ENCODE measurements at places on chromosomes 13 and 19. TPM values are rescaled to one million over a fixed set of nuclear protein-coding genes. Genes with fewer than 3 reads are reported as not detected.

- H3K4me3 ChIP-seq, result no peak overlapping the region
- no peaks in the 10 kb centered on the region for H3K36me3 ChIP-seq
- no peaks in the 10 kb centered on the region for H3K27me3 ChIP-seq
- H3K4me1 ChIP-seq, result no peaks in the 10 kb centered on the region
- no peak overlapping the region for H3K27ac ChIP-seq
- no peak for DNase-seq
Observed at GRCh38 chr13:25281193-25281934, 5.9 kb downstream of the MTMR6 start.

- no peak overlapping the region for H3K27ac ChIP-seq
- H3K4me1 ChIP-seq, result no peaks in the 10 kb centered on the region
- no peaks in the 10 kb centered on the region for H3K27me3 ChIP-seq
- H3K36me3 ChIP-seq, result no peaks in the 10 kb centered on the region
- no peak for DNase-seq
Observed at GRCh38 chr13:41306271-41307145, 4.6 kb upstream of the NAA16 start.

- no peak for DNase-seq
- no peak overlapping the region for H3K27ac ChIP-seq
- H3K4me1 ChIP-seq, result no peaks in the 10 kb centered on the region
- H3K4me3 ChIP-seq, result no peak overlapping the region
- no peaks in the 10 kb centered on the region for H3K27me3 ChIP-seq
- no peaks in the 10 kb centered on the region for H3K36me3 ChIP-seq
Observed at GRCh38 chr19:51712461-51713081, 11.2 kb downstream of the HAS1 start.

DNA sequence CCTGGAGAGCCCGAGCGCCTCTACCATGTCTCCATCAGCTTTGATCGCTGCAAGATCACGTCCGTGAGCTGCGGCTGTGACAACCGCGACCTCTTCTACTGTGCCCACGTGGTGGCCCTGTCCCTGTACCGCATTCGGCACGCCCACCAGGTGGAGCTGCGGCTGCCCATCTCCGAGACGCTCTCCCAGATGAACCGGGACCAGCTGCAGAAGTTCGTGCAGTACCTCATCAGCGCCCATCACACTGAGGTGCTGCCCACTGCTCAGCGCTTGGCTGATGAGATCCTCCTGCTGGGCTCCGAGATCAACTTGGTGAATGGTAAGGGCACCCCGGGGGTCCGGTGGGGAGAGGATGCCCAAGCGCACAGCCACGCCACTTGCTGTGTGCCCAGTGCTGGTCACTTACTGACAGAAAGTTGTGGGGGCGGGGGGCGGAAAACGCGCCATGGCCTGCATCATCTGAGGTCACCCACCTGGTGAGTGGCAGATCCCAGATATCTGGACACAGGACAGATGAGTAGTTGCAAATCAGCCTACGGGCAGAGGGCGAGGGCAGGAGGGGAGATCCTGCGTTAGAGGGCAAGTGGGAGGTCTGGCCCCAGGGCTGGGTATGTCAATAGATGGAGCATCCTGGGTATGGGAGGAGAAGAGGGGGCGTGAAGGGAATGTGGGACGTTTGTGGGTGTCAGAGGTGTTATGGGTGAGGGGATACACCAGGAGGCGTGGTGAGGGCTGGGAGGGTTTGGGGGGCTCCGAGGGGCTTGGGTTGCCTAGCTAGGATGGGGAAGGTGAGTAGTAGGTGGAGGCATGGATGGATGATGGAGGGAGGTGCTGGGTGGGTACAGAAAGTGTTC, 9.8 kb downstream of the ZSWIM4 start:
- DNase-seq, result no peak
- no peaks in the 10 kb centered on the region for H3K27me3 ChIP-seq
- H3K4me1 ChIP-seq, result no peaks in the 10 kb centered on the region
- H3K27ac ChIP-seq, result no peak overlapping the region

- no peaks in the 10 kb centered on the region for H3K4me1 ChIP-seq
- no peak overlapping the region for H3K4me3 ChIP-seq
- H3K27me3 ChIP-seq, result no peaks in the 10 kb centered on the region
Observed at GRCh38 chr13:98325724-98326123, 148.7 kb upstream of the RNF113B start.

DNA sequence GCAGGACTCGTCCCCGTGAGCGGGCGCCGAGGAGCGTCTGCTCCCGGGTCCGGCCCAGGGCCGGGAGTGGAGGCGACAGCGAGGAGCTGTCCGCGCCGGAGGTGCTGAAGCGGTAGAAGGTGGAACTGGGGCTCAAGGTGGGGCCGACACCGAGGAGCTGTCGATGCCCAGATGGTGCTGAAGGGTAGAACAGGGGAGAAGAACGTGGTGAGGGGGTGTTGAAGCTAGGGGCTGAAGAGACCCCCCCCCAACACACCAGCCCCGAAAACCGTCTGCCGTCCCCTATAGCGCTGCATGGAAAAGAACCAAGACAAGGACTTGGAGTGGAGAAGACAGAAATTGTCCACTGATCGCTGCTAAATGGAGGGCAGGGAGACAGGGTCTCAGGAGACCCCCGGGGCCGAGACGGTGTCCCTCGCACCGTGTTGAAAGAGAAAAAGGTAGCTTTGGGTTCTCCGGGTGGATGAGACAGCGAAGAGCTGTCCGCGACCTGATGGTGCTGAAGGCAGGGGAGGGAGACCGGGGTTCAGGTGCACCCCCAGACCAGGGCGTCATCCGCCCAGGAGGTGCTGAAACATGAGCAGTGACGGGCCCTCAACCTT, 7.1 kb upstream of the PDE4C start:
- no peak overlapping the region for H3K4me3 ChIP-seq
- peaks cover 2% of the 10 kb centered on the region for H3K27me3 ChIP-seq
- H3K36me3 ChIP-seq, result no peaks in the 10 kb centered on the region
- DNase-seq, result no peak
- no peak overlapping the region for H3K27ac ChIP-seq

DNA sequence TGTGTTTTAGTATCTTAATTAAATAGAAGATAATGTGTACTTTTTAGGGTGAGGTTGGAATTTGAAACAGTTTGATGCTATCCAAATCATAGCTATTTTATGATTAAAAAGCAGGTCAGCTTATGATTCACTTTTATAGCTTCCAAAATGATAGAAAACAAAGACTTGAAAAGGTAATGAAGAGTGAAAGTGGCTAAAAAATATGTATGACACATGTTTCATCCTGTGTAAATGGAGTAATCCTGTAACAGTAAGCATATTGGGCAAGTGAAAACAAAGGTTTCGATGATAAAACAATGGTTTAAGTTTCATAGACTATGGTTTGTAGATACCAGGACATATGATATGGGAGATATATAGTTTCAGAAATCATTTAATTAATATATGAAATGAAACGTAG, 456.2 kb downstream of the PCDH20 start:
- H3K27ac ChIP-seq, result no peak overlapping the region
- H3K4me1 ChIP-seq, result no peaks in the 10 kb centered on the region
- DNase-seq, result no peak
- H3K27me3 ChIP-seq, result no peaks in the 10 kb centered on the region
- no peak overlapping the region for H3K4me3 ChIP-seq
- no peaks in the 10 kb centered on the region for H3K36me3 ChIP-seq

Gene ANGPTL8
- total RNA-seq, result 13.2 TPM

DNA sequence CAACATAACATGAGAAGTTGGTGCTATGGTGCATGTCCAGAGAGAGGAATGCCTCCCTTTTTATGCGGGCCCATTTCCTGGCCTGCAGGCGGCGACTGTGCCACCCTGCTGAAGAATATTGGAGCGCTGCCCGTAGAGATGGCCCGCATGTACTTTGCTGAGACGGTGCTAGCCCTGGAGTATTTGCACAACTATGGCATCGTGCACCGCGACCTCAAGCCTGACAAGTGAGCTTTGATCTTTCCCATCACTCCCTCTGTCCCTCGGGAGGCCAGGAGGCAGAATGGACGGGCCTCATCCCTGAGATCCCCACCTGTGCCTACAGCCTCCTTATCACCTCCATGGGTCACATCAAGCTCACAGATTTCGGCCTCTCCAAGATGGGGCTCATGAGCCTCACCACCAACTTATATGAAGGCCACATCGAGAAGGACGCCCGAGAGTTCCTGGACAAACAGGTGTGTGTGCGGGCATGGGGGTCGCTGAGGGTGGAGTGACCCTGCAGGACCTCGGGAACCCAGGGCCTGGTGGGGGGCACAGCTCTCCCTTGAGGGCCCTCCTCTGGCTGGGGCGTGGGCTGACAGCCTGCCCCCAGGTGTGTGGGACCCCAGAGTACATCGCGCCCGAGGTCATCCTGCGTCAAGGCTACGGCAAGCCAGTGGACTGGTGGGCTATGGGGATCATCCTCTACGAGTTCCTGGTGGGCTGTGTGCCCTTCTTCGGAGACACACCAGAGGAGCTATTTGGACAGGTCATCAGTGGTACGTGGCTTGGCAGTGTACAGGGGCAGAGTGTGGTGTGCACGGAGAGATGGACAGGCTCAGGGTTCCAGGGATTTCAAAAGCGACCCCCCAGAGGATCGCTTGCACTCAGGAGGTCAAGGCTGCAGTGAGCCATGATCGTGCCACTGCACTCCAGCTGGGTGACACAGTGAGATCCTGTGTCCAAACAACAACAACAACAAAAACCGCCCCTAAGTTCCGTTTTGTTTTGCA, 16.2 kb downstream of the DNASE2 start:
- no peaks in the 10 kb centered on the region for H3K4me1 ChIP-seq
- H3K27me3 ChIP-seq, result peaks cover 26% of the 10 kb centered on the region
- DNase-seq, result no peak
- no peak overlapping the region for H3K27ac ChIP-seq

Gene LILRA1
- total RNA-seq, result 3.5 TPM

DNA sequence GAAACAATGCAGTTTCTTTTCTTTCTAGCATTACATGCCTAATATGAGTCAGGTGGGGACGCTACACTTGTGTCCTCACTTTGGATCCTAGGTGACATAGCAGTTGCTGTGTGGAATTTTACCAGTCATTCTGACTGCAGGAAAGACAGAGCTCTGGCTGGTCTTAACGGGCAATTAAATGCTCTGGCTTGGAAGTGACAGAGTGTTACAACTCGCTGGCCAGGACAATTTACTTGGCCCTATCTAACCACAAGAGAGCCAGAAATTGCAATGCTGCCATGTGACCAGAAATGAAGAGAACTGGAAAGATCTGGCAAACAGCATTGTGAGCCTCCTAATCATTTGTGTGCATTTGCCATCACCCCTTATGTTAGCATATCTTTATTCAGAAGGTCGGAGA, 351.1 kb downstream of the DCT start:
- peak; percentile 13 for DNase-seq
- H3K27ac ChIP-seq, result no peak overlapping the region
- no peaks in the 10 kb centered on the region for H3K27me3 ChIP-seq
- peaks cover 6% of the 10 kb centered on the region for H3K4me1 ChIP-seq
- H3K36me3 ChIP-seq, result no peaks in the 10 kb centered on the region

- no peak overlapping the region for H3K4me3 ChIP-seq
- H3K36me3 ChIP-seq, result no peaks in the 10 kb centered on the region
- no peak overlapping the region for H3K27ac ChIP-seq
- H3K4me1 ChIP-seq, result no peaks in the 10 kb centered on the region
- no peaks in the 10 kb centered on the region for H3K27me3 ChIP-seq
- DNase-seq, result no peak
Observed at GRCh38 chr13:36096461-36097416, 34.4 kb downstream of the DCLK1 start.

Gene ZNF473
- 8.2 TPM for total RNA-seq

Gene ATCAY
- total RNA-seq, result not detected

GRCh38 chr13:93577105-93577504, 350.5 kb downstream of the GPC6 start:
- H3K36me3 ChIP-seq, result no peaks in the 10 kb centered on the region
- H3K27ac ChIP-seq, result no peak overlapping the region
- no peak for DNase-seq
- no peak overlapping the region for H3K4me3 ChIP-seq
- H3K27me3 ChIP-seq, result no peaks in the 10 kb centered on the region

DNA sequence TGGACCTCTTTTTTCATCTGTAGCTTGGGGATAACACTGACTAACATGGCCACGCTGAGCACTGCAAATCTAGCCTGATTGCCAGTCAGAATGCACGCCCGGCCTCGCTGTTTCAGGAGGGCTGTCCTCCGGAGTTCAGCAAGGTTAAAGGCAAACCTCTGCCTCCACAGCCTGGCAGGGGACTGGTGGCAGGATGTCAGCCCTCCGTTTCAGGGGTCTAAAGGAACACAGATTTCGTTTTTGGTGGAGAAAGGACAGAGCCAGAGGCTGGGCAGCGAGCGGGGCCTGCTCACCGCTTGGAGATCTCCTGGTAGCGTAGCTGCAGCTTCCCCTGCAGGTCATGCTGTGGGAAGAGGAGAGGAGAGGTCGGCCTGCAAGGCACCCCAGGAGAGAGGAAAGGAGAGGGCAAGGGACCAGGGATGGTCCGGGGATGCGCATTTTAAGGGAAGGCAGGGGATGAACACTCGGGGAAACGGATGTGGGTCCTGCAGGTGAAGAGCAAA, 560 bp downstream of the NDUFA7 start:
- H3K36me3 ChIP-seq, result no peaks in the 10 kb centered on the region
- no peak for DNase-seq
- peaks cover 25% of the 10 kb centered on the region for H3K4me1 ChIP-seq
- H3K27ac ChIP-seq, result peak overlapping the region; percentile 93
- H3K27me3 ChIP-seq, result no peaks in the 10 kb centered on the region
- peak overlapping the region; percentile 95 for H3K4me3 ChIP-seq

- H3K4me1 ChIP-seq, result no peaks in the 10 kb centered on the region
- DNase-seq, result no peak
- H3K27ac ChIP-seq, result no peak overlapping the region
Observed at GRCh38 chr13:50466456-50466855, 377.0 kb downstream of the DLEU7 start.

GRCh38 chr19:1566392-1567115, 1.6 kb downstream of the MEX3D start:
- no peaks in the 10 kb centered on the region for H3K27me3 ChIP-seq
- H3K27ac ChIP-seq, result peak overlapping the region; percentile 87
- peak; percentile 45 for DNase-seq
- H3K4me3 ChIP-seq, result peak overlapping the region; percentile 55
- H3K36me3 ChIP-seq, result no peaks in the 10 kb centered on the region
- peaks cover 22% of the 10 kb centered on the region for H3K4me1 ChIP-seq

Gene ERICH6B
- total RNA-seq, result not detected

Gene NOTCH3
- 34.3 TPM for total RNA-seq

Gene MTRF1
- total RNA-seq, result 2.5 TPM

GRCh38 chr13:75938811-75939560, 302.9 kb downstream of the LMO7 start:
- H3K4me3 ChIP-seq, result no peak overlapping the region
- no peaks in the 10 kb centered on the region for H3K36me3 ChIP-seq
- no peak overlapping the region for H3K27ac ChIP-seq
- DNase-seq, result no peak
- no peaks in the 10 kb centered on the region for H3K4me1 ChIP-seq
